Right lobe of liver (tissue), 6 donors: ENCODE measurements at places on chromosomes 2 and 18. TPM values are rescaled to one million over a fixed set of nuclear protein-coding genes. Genes with fewer than 3 reads are reported as not detected.

The COPS7B gene
- total RNA-seq = 21.4 TPM

The DSG3 gene
- total RNA-seq = not detected

The SPP2 gene
- 177 TPM for total RNA-seq

The COL4A3 gene
- 0.32 TPM for total RNA-seq

The PDCD1 gene
- total RNA-seq = 0.61 TPM

The PLCD4 gene
- total RNA-seq = 0.88 TPM

The MC2R gene
- not detected for total RNA-seq

The SPATA3 gene
- total RNA-seq = not detected

The KATNAL2 gene
- 1.3 TPM for total RNA-seq

The ZEB2 gene
- total RNA-seq = 24.5 TPM

The RAB27B gene
- total RNA-seq = 1.0 TPM

The LCT gene
- total RNA-seq = not detected

The SAG gene
- total RNA-seq = not detected

The LIMS4 gene
- total RNA-seq = not detected

The RTKN gene
- total RNA-seq = 79.9 TPM

The DLX2 gene
- not detected for total RNA-seq
